Stimulated activated CD4-positive, alpha-beta T cell treated with anti-CD3 and anti-CD28 coated beads, Interleukin-12 subunit alpha, Interleukin-12 subunit beta, amount 100 ng/mL, for 4 hours (primary cell): ENCODE measurements at places on chromosomes 2 and 18.

GRCh38 chr2:173354073-173354581 lies 545 bp upstream of the CDCA7 start:
- DNase-seq: no peak

- no peak for DNase-seq
Observed at GRCh38 chr2:154814856-154815255, 116.4 kb downstream of the KCNJ3 start.

DNA sequence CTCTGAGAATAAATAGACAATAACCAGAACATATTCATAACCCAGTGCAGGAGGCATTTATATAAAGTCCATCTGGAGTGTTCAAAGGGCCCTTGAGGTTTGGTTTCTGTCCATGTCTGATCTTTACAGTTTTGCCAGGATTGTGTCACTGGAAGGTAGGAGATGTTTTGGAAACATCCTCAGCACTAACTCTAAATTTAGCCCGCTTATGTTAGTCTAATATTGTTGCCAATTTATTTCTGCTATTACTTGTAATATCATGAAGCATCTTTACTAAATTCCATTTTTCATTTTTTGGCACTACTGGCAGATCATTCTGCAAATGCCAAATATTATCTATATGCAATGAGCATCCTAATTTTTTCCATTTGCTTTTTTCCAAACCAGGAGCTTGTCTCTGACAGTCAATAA lies 22.4 kb upstream of the REV1 start:
- no peak for DNase-seq

GRCh38 chr2:241073166-241074064 lies 28.7 kb downstream of the MTERF4 start:
- no peak for DNase-seq

- DNase-seq: no peak
Observed at GRCh38 chr18:42442656-42443055, 487.6 kb downstream of the PIK3C3 start.

DNA sequence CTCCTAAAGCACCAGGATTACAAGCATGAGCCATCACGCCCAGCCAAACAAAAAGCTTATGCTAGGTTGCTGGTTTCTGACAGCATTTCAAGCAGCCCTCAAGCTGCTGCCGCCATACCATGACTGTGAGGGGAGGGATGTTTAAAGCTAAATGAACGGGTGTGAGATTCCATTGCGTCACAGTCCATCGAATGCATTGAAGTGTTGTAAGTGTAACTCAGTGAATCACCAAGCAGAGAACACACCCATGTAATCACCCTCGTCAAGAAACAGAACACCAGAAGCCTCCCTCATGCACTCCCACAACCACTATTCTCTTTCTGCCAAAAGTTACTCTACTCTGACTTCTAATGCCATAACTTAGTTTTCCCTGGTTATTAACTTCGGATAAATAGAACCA lies 32.8 kb upstream of the MC5R start:
- DNase-seq: no peak

DNA sequence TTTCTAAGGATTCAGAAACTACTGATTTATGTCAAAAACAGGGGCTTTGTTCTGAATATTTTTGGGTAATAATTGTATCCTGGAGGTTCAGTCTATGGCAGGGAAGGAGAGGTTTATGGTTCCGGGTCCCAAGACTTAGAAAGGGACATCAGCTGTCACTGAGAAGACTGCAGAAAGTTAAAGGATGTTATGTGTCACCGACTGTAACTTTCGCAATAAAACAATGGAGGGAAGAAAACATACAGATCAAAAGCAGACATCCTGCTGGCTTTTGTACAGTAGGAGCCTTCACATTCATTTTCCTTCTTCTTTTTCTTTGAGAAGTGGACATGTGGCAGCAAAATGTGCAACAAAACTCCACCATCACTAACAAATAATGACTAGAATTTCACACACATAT lies 900.7 kb upstream of the SOX11 start:
- no peak for DNase-seq

- no peak for DNase-seq
Observed at GRCh38 chr18:67568166-67568565, 51.6 kb upstream of the DSEL start.

DNA sequence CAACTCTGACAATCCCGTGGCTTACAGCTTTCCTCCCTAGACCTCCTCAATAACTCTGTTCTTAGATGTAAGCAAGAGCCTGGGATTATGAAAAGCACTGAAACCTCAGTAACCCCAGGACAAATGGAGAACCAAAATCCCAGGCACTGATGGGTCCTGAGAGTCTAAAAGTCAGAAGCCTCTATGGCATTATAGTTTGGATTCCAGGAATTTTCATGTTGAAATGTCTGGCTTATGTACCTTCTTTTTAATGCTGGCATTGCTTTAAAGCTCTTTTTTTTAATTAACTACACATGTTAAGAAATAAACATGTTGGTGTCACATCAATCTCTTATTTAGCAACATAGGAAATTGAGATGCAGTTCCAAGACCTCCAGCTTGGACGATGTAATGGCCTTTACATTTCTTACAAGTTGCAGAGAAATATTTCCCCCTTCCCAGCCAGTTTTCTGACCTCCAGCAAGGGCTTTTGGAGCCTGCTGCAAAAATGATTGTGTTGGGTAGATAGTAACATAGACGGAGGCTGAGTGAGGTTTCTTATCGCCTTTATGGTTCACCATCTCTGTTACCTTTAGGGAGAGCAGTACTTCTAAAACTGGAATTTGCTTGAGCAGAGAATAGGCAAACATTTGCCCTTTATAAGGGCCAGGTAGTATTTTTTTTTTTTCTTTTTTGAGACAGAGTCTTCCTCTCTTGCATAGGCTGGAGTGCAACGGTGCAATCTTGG lies 84.8 kb upstream of the RASGRP3 start:
- DNase-seq: no peak

DNA sequence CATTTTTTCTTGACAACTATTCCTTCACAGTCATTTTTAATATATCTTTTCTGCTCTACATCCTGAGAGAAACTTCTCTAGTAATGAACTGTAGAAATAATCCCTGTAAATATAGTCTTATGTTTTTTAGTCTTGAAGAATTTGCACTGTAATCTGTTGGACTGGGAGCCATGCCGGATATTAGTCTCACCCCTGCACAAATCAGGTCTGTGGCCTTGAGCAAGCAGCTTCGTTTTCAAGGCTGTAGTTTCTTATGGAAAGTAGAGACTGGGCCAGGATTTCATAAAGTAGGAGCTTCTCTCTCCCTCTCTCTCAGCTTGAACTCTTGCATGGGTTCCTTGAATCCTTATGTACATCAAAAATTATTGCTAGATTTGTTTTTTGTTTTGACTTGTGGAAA lies 8.7 kb downstream of the FARP2 start:
- DNase-seq: no peak

DNA sequence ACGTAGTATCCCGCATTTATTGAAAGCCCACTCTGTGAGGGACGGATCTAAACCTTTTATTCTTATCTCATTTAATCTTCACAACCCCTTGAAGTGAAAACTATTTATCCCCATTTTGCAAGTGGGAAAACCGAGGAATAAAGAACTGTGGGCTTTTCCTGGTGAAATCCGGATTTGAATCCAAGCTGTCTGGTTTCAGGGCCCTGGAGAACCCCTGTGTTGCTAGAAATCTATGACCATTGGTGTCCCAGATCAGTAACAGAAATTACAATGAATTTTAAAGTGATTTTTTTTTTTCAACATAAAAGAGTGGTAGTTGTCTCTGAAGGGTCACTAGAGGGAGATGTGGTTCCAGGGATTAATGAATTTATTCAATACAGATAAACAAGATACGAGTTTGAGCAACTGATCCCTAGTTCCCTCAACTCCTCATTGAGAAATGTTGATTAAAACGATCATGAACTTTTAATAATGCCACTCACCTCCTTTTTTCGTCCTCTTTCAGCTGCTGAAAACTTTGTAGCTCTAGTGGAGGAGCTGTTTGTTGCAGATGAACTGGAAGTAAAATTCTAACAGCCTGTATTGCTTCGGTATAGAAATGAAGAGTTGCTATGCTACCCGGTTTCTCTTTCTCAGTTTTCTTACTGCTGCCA lies 940 bp downstream of the XRCC5 start:
- DNase-seq: no peak

GRCh38 chr18:23568281-23569138 lies 17.8 kb downstream of the NPC1 start:
- no peak for DNase-seq

DNA sequence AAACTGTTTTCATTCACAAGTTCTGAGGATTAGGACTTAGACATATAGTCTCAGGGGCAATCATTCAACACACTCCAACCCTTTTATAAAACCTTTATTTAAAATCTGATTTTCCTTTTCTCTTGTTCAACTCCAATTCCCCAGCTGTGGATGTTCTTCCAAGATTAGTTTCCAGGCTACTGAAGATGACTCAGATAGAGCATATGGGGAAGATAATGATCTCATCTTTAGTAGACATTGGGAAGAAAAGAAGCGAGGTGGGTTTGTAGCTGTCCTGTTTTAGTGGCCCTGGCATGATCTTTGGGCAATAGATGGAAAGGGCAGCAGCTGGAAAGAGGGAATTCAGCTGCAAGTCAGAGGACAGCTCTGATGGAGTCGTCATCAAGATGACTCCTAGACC lies 247.7 kb upstream of the CCDC68 start:
- no peak for DNase-seq

DNA sequence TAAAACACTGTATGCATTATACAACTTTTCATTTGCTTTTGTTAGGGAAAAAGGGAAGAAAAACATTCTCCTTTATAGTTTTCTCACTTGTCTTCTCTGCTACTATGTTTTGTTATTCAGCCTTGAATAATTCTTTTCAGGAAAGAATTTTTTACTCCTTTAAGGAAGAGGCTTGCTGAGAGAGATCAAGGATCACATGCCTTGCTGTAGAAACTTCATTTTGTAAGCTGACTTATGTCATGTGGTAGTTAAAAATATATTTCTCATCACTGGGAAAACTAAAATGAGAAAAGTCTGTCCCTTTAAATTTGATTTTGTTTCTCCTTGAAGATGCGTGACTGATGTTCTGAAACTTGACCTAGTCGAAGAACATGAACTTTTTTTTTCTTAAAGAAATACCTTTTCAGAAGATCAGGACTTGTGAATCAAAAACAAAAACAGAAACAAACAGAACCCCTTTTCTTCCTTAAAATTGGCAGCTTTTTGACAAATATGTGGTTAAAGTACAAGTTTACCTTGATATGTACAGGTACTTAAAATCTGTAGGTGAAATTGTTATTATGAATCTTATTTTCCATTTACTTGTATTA lies 145.1 kb downstream of the COMMD1 start:
- no peak for DNase-seq

- DNase-seq: no peak
Observed at GRCh38 chr2:12613137-12613835, 103.5 kb upstream of the TRIB2 start.

- no peak for DNase-seq
Observed at GRCh38 chr2:10776231-10776977, 36.2 kb downstream of the PDIA6 start.

- DNase-seq: no peak
Observed at GRCh38 chr2:231919341-231920035, 6.7 kb downstream of the NPPC start.

DNA sequence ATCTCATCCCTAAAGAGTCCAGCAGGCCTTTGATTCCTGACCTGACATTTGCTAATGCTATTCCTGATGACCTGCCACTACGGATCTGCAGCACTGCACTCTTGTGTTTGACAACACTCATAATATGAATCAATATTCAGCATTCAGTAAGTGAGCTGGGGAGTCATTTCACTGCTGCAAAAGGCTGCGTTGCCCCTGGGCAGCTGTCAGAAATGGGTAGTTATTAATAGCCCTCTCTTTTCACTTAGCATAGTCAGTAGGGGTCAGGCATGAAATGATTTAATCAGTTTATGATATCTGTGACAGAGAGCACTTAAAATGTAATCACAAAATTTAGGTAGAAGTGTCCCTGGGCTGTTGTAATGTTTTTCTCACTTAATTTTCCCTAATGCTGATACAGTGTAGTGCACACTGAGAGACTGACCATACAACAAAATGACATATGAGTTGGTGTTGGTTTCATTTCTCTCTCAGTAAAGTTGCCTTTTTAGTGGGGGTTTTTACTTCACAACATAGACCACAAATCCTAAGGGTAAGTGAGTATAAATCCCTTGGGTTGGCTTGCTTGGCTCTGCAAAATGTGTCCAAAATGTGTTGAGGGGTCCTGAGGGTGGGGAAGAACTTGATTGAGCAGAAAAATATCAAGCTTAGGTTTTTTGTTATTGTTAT lies 184.8 kb downstream of the CAMKMT start:
- no peak for DNase-seq

GRCh38 chr2:150538651-150539201 lies 51.3 kb upstream of the RND3 start:
- no peak for DNase-seq

DNA sequence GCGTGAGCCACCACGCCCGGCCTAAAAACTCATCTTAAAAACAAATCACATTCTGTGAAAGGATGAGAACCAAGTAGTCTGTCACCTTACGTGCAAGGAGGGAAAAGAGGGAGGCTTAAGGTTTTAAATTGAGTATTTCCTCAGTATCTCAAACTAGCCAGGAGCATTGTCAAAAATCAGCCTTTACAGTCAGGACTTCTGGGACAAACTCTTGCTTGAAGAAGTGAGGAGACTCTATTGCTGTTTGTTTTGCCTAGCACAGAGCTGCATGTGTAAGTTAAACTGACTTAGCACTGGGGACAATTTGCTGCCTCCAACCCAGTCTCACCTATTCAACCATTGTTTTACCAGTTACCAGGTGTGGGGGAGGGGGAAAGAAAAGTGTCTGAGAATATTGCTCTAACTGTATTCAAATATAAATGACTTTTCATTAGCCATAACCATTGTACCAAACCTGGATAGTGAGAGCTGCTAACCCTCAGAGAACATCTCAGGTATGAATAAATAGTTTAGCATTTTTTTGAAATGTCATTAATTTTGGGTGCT lies 3.6 kb downstream of the INO80D start:
- no peak for DNase-seq

DNA sequence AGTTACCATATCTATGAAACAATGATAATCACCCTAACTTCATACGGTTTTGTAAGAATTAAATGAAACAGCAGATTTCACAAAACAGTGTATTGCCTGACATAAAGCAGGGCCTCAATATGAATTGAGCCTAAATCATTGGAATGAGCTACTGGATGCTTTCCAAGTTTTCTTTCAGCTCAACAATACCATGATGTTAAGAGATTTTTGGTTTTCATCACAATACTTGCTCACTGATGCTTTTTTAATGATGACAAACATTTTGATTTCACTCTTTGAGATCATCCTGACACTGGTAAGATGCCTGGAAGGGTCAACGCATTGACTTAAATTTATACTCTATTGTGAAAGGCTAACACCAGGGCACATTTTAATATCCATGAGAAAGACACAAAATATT lies 377.5 kb downstream of the ZNF521 start:
- DNase-seq: no peak

- DNase-seq: no peak
Observed at GRCh38 chr2:5719629-5720334, 27.6 kb downstream of the SOX11 start.

GRCh38 chr2:33190393-33190937 lies 243.7 kb downstream of the LTBP1 start:
- no peak for DNase-seq

DNA sequence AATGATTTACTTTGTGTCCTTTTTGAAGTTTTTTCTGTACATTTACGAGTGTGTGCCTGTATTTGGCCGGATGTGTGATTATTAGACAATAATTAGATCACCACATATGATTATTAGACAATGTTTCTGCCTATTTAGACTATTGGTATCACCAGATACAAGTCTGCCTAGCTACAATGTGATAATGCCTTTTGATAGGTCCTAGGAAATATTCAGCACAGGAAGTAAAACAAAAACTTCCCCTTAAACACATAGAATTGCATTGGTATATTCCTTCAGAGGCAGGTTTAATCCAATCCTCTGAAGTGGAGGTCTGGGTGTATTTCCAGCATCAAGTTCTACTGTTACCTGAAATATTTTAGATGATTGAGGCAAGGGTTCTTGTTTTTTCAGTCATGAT lies 275.1 kb downstream of the TGIF1 start:
- no peak for DNase-seq
